Activated gamma-delta T cell treated with Interleukin-2 at 50 U/mL for 16 hours (primary cell): ENCODE measurements at places on chromosomes 7 and 10.

DNA sequence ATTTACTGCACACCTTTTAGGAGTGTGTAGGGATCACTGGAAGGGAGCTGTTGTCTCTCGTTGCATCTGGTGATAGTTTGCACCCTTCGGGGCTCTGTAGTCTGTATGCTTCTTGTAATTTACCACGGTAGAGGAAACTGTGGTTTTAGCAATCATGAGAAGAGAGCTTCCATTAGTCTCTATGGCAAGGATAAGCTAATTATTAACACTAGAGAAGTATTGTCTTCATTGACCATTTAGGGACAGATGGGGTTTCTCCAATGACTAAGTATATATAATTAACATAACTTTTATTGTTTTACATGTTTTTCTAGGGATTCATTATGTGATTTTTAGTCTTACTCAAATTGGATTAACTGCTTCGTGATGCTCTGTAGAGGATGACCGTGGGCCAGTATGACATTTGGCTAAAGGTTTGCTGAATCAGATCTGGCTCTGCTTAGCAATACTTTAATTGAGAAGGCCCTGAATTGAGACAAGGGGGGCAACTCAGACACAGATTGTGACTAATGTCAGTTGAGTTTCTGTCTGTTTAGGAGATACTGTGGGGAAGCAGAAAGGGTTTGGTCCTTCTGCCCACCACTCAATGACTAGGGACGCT lies 8.7 kb downstream of the SLC18A2 start:
- no peak for DNase-seq

DNA sequence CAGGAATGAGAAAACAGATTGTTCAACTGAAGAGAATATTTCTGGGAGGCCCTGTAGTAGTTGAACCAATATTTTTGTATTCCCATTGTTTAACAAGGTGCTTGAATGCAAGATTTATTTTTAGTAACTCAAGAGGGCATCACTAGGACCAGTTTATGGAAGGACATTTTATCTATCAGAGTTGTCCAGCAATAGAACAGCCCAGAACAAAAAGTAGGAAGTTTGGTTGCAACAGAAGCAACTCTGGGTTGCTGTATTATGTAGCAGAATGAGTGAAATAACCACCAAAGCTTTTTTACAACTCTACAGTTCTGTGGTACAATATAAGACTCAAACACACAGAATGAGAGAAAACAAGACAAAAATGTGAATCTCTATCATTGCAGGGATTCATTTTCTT lies 34.7 kb downstream of the CPED1 start:
- DNase-seq = no peak

- DNase-seq = no peak
Observed at GRCh38 chr10:49486009-49486408, 52.9 kb downstream of the ERCC6 start.

- no peak for DNase-seq
Observed at GRCh38 chr10:105769248-105770184, 1128.4 kb downstream of the SORCS3 start.

GRCh38 chr10:6796231-6796630 lies 216.2 kb upstream of the PRKCQ start:
- no peak for DNase-seq

- no peak for DNase-seq
Observed at GRCh38 chr7:64993901-64994300, 3.1 kb upstream of the ZNF117 start.

GRCh38 chr10:119498889-119499676 lies 43.4 kb downstream of the RGS10 start:
- DNase-seq = no peak

DNA sequence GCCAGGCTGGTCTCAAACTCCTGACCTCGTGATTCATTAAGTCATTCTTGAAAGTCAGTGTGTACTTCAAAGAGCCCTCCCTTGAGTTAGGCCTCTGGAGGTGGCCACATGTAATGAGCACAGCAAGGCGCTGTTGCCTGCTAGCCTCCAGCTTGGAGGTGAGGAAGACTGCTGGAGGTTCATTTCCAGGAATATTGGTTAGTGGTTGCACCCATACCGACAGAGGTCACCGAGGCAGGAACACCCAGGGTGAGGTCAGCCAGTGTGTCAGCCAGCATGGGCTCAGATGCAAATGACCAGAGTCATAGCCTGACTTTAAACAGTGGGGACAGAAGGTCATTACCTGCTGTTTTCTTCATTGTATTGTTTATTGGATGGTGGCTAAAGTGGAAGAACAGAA lies 85.0 kb downstream of the PLPP4 start:
- DNase-seq = no peak

DNA sequence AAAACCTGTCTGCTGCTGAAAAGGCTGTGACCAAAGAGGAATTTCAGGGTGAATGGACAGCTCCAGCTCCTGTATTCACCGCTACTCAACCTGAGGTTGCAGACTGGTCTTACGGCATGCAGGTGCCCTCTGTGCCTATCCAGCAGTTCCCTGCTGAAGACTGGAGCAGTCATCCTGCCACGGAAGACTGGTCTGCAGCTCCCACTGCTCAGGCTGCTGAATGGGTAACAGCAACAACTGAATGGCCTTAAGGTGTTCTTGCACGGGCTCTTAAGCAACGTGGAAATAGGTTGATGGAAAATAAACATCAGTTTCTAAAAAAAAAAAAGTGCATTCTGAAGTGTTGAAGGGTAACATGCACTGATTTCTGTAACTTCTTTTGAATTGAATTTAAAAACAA lies 82.3 kb downstream of the DAGLB start:
- DNase-seq = no peak

GRCh38 chr7:128773604-128774003 lies 2.0 kb downstream of the OPN1SW start:
- no peak for DNase-seq

- DNase-seq = peak; percentile 12
Observed at GRCh38 chr7:12685550-12685949, 1.9 kb upstream of the ARL4A start.

- no peak for DNase-seq
Observed at GRCh38 chr7:34048445-34048844, 143.1 kb downstream of the BMPER start.

DNA sequence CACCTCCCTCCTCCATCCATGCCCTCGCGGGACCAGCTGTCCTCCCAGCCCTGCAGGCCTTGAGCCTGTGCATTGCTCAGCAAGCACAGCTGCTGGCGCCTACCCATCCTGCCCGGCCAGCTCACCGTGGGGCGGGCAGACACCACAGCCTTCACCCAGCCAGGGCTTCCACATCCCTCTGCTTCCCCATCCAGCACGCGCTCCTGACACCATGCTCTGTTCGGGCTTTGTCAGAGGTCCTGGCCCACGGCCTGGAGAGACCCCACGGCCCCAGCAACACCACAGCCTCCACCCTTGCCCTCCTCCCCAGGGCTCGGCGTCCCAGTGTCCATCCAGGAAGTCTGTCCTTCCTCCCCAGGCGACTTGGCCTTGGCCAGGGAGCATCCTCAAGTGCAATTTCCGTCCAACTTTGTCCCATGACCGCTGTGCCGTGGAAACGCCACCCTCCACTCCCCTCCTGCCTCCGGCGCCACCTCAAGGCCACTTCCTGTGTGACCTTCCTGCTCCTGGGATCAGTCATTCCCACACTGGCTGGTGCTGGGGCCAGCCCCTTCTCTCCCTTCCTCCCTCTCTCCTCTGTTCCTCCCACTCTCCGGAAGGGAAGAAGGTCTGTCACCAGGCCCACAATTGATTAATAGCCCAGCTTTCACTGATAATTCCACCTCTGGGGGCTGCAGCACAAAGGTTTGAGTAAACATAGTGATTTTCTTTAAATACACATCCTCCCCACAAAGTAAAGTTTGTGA lies 71.5 kb upstream of the SMNDC1 start:
- DNase-seq = no peak

- no peak for DNase-seq
Observed at GRCh38 chr10:117747636-117748035, 205.1 kb downstream of the EMX2 start.

DNA sequence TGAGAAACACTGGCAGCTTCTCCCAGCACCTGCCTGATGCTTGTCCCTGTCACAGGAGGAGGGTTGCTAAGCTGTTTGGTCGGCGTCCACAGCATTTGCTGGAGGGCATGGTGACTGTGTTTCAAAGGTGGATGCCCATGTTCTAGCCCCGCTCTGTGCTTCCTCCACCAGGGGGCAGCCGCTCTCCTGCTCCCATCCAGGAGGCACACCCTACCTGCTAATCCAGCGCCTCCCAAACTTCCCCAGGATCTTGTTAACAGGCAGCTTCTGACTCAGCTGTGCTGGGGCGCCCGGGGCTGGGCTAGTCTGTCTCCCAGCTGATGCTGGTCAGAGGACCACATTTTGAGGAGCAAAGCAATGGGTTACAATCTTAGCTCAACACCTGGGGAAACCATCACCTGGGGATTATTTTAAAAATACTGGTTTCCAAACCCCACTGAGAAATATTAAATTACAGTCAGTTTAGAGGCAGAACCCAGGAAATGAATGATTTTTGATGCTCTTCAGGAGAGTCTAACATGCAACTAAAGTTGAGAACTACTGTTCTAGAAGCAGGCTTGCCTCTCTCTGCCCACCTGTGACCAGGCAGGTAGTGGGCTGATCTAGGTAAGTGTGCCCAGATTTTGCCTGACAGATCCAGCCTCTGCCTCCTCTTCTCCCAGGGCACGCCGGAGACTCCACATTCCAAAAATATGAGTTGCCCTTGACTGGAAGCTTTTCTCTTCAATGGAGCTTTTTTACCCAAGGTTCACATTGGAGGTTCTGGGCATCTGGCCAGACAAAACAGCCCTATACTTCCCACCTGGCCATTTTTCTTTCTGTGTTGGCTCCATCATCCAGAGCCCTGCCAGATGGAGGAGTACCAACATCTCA lies 92.7 kb upstream of the GPR26 start:
- DNase-seq = no peak

GRCh38 chr7:28048694-28049093 lies 131.9 kb downstream of the JAZF1 start:
- DNase-seq = no peak

DNA sequence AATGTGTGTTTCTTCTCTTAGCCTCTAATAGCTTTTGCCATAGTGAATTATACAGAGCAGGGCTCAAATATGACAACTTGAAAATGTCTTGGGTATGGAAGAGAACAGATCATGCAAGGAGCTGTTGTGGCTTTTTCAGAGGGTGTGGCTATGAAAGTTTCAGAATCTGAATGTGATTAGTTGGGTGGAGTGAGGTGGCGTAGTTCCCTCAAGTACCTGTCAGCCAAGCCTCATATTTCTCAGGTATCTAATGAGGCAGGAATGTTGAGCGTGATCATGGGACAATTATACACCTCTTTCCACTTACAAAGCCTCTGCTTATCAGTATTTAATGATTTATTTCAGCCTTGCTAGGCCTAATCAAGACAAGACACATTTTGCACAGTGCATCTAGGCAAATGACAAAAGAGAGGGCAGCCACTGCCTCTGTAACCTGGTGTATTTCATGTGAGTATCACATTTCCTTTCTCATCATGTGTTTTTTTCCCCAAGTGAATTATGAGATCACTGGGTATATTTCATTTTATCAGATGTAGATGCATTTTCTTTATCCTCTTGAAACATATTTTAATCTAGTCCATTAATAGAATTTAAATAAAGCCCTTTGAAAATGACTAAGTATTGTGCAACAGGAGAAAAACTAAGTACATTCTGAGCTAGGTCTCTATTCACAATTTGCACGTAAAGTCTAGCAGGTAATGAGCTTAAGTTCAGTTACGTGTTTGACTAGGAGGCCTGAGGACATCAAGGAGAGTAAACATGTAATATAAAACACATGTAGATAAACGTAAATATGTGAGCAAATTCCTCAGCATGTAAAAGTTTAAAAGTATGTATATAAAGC lies 644.4 kb upstream of the IGFBP3 start:
- no peak for DNase-seq

DNA sequence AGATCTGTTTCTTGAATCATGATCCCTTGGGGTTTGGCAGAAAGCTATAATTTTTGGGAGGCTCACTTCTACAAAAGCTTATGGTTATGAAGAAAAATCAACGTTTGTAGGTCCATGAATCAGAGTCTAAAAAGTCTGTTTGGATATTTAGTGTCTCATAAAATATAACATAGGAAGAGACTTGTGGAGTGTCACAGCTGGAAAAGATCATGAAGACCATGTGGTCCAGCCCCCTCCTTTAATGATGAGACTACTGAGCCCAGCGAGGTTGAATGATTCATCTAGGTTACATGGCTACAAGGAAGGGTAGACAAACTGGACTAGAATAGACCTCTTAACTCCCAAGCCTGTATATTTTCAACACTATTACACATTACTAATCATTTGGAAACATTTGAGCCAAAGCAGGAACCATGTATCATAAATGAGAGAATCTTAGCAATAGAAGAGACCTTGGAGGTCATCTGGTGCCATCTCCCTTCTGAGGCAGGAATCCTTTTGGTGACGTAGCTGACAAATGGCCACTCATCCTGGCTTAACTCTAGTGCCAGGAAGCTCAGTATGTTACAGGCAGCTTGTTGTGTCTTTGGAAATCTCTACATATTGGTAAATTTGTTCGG lies 152.5 kb downstream of the CREB5 start:
- DNase-seq = no peak

- no peak for DNase-seq
Observed at GRCh38 chr10:111103196-111103840, 26.5 kb downstream of the ADRA2A start.

DNA sequence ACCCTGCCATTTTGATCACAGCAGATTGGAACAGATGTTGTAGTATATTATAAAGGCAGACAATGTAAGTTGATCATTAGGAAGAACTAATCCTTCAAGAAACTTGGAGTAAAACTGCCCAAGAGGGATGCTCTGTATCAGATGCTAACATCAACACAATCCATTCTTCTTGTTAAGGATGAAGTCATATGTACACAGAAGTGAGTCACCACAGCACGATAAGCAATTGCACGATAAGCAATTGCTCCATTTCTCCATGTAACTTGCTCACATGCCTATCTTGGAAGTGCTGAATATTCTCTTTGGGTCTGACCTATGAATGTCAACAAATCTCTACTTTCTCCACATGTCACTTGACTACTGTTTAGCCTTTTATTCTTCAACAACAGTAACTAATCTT lies 41.5 kb upstream of the DMTF1 start:
- no peak for DNase-seq

DNA sequence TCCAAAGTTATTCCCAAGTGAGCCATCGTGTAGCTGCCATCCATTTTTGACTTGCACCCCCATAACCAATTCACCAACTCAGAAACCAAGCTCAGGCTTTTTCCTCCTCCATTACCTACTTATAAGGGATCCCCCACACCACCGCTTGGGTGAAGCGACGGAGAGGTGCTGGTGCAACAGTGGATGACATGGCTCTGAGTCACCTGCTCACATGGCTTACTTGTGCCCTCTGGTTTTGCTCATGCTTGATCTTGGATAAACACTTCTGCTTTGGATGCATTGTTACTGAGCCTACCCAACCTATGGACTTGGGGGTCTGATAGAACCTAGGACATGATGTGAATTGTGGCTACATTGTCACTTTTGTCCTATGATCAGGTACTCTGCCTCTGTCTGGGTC lies 12.0 kb upstream of the AKR1B1 start:
- no peak for DNase-seq
